ENCODE measurements at places on chromosomes 5 and 9.

DNA sequence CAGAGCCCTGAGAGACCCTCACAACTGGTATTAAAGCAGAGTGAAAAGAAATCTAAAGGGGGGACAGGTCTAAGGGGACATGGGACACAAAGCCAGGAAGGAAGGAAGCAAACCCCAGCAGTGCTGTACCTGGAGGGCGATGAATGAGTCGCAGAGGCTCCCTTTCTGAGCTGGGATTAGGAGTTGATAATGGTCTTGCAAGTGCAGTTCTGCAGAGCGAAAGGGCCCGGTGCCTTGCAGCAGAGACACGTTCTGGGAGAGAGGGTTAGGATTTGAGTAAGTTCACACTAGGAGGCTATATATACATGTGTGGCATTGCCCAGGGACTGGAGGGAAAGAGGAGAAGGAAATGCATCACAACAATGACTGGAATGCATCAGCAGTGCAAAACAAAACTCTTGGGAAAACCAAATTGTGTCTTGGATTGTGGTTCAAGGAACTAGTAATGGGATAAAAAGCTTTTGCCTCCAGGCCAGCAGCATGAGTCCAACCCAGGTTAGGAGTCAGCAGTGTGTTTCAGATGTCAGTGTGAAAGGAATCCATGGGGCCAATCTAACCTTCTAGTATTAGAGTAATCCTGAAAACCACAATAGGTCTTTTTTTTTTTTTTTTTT, 38.8 kb upstream of the LIFR start:
- DNase-seq: no peak

- peak; percentile 76 for DNase-seq
These were observed at the start of gene DAPK1 for GRCh38 chr9:87497604-87498045. TSS of gene DAPK1 (plus strand) at chr9:87497867. CDS start at chr9:87499078, 1,211 bp downstream.

DNA sequence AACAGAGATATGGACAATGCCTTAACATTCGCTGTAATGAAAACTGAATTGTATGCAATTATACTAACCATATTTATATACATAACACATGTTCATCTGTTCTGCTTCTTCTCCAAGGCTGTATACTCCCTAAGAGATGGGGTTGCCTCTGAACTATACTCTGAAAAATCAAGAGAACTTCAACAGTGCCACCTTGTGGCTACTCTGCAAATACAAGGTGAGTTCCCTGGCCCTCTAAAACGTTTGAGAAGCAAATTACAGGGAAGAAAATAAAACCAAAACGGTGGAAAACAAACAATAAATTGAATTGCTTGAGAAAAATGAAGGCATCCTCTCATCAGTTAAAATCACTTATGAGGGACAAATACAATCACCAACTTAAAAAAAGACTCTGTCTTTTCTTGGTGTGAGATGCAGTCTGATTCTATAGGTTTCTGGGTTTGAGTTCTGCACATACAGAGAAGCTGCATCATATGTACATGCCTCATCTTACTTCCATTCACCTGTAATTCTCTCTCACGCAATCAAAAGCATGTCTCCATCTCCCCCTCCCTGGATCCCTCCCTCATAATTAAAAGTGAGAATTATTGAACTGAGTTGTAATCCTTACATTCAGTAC, 98.6 kb downstream of the FBXW11 start:
- peak; percentile 79 for DNase-seq

- no peak for DNase-seq
These were observed 30.1 kb downstream of the PTPA start for GRCh38 chr9:129141066-129142041.

- DNase-seq: no peak
These were observed 4.2 kb downstream of the SLC44A1 start for GRCh38 chr9:105248691-105249090.

GRCh38 chr9:22147813-22148527, 138.9 kb upstream of the CDKN2B start:
- DNase-seq: no peak

- no peak for DNase-seq
These were observed 77.5 kb upstream of the FBN2 start for GRCh38 chr5:128615578-128615977.

GRCh38 chr5:77418601-77419581, 73.2 kb downstream of the WDR41 start:
- DNase-seq: no peak

- no peak for DNase-seq
These were observed 344.7 kb upstream of the DAP start for GRCh38 chr5:11105696-11106095.

DNA sequence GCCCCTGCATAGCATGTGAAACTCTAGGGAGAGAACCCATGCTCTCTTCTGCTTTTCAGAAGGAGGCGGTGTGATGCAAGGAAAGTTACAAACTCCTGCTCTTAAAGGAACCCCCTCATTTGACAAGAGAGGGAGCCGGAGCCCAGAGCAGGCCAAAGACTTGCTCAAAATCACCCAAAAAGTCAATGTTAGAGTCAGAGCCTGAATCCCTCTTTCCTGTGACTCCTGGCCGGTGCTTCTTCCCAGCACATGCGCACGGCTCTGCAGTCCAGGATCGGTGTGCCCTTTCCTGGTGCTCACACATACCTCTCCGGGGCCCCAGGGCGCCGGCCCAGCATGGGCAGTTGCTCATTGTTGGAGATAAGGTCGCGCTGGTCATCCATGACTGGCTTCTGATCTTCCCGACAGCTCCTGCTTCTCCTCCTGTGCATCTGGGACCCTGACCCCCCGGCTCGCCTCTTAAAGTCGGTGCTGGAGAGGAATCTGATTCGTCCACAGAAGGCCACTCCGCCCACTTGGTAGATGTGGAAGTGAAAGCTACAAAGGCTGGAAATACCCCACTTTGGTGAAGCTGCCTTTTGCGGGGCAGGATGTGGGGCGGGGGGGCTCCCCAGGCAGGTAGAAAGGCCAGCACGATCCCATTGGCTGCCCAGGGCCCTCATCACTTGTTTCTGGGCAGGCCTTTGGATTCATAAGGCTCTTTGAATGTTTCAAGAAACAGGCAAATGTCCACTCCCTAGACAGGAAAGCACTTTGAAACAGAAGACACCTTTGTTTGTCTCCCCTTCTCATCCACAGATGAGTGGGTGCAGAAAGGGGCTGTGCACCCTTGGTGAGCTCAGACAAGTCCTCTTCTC, at the start of gene CD74:
Gene CD74 (minus strand): TSS at position 592 of the 857 bp plus-strand sequence. CDS start 161 bp downstream, at position 431.
- DNase-seq: no peak

- DNase-seq: no peak
These were observed 14.6 kb upstream of the TRAF1 start for GRCh38 chr9:120941046-120941770.

DNA sequence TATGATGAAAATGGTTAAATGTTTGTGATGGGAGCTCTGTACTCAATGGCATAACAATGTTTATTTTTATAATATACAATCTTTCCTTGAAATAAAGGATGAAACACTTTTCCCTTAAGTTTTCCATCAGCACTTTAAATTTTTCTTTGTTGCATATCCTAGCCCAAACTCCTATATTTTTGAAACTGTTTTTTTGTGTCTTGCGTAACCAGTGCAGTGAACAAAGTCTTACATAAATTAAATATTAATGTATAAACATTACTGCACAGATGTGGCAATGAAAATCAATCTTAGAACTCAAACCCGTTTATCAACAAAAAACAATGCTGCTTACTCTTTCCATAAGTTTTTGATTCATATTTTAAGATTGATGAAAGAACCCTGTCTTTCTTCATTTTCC, 34.1 kb upstream of the IL31RA start:
- no peak for DNase-seq

DNA sequence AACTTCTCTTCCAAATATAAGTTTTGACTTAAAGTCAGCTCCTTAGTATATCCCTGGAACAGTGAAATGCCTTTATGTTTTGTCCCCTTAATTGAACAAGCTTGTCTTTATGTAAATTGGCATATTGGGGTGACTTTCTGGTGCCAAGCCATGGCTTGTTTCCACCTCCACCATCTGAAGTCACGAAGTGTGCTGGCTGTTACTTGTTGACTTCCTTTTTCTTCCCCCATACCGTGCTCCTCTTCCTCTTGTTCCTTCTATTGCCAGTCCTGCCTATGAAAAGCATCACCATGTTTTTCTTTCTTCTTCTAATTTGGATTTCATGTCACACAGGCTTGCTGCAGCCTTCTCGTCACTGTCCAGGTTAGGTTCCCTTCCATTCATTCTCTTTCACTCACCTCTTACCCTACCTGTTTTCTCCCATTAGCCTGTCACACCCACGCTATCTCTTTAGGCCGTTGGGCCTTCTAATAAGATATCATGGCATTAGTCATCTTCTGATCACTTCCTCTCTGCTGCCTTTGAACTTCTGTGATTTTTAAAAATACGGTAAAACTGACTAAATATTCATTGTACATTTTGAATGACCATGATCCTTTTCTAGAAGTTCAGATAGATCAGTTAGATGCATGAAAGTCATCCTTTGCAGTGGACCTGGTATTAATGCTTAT, 48.1 kb downstream of the IQGAP2 start:
- no peak for DNase-seq

- no peak for DNase-seq
These were observed 206.5 kb downstream of the KCTD16 start for GRCh38 chr5:144377207-144377606.

- DNase-seq: no peak
These were observed 120.6 kb downstream of the MSX2 start for GRCh38 chr5:174844971-174845370.

GRCh38 chr5:13218518-13218917, 726.0 kb downstream of the DNAH5 start:
- no peak for DNase-seq

DNA sequence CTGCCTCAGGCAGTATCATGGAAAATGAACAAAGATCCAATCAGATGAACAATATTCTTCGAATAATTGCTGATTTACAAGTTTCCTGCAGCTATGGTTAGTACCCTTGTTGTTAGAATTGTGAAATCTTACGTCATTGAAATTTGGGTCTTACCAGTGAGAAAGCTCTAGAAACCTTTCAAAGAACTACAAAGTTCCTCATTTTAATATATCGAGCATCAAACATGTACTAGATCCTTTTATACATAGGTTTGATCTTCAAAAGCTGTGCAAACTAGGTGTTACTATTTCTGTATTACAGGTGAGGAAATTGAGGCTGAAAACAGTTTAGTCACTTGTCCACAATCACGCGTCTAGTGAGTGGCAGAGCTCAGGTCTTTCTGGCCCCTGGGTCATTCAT, 43.7 kb upstream of the ANGPTL2 start:
- DNase-seq: no peak

GRCh38 chr5:133782736-133783135, 170.4 kb upstream of the FSTL4 start:
- DNase-seq: no peak

DNA sequence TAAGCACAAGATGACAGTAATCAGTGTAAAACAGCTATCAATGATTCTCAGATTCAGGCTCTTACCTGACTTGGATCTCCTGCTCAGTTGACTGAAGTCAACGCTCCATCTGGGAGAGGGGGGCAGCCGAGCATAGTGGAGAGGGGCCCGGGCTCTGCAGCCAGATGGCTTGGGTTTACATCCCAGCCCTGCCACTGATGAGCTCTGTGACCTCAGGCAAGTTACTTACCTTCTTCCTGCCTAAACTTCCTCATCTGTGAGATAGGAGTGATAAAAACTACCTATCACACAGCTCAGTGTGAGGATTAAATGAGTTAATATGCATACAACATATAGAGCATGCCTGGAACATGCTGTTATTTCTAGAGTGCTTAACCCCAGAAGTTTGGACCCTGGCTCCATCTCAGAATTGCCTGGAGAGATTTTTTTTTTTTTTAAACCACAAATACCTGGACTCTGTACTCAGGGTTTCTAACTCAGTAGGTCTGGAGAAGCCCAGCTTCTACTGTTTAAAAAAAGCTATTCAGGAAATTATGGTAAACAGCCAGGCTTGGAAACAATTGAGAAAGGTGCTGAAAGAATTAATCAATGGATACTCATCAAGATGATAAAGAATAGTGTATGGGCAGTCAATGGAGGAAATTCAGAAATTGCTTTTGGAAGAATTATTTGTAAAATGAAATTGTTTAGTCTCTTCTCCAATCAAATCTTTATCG, 72.2 kb downstream of the ANKRD55 start:
- DNase-seq: no peak

GRCh38 chr9:34628656-34629490, at the start of gene ARID3C:
TSS of gene ARID3C (minus strand) at chr9:34629066. CDS start at chr9:34628014, 1,052 bp downstream.
- no peak for DNase-seq

DNA sequence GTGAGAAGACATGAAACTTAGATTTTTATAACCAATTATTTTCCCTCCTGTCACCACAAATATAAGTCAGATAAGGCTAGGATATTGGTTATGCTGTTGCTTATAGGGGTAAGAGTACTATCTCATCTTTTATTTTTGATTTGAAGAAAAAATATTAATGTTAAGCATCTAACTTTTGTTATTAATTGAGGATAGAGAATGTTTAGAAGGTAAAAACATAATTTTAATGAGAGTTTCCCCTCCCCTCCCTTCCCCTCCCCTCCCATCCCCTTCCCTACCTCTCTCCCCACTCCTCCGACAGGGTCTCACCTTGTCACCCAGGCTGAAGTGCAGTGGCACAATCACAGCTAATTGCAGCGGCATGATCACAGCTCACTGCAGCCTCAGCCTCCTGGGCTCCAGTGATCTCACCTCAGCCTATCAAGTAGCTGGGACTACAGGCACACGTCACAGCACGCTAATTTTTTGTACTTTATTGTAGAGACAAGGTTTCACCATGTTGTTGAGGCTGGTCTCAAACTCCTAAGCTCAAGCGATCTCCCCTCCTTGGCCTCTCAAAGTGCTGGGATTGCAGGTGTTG, 86.7 kb downstream of the RIC1 start:
- DNase-seq: no peak

DNA sequence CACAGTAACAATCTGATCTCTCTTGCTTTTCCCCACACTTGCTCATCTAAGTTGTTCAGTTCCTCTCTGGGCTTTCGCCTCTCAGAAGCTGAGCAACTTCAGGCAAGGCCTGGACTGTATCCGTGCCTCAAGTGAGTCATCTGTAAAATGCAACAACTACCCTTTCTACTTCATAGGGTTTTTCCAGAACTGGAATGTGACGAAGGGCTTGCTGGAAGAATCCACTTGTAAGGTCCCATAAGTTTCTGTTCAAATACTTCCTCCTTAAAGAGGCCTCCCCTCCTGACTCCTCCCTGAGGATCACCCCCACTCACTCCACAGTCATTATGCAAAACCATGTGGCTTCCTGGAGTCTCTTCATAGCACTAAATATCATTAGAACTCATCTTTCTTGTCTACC, 17.5 kb upstream of the INSYN2B start:
- no peak for DNase-seq

GRCh38 chr9:105233873-105234272, 10.6 kb upstream of the SLC44A1 start:
- DNase-seq: no peak

- DNase-seq: no peak
These were observed 4.1 kb downstream of the NR6A1 start for GRCh38 chr9:124766815-124767554.

- DNase-seq: no peak
These were observed 9.9 kb downstream of the GFPT2 start for GRCh38 chr5:180343110-180343830.

Measured in hematopoietic multipotent progenitor cell treated with erythropoietin and hydrocortisone succinate and interleukin-3 and kit ligand, for 17 days (in vitro differentiated cells).